GM23338 (cell line): ENCODE measurements at places on chromosomes 4 and X. TPM values are rescaled to one million over a fixed set of nuclear protein-coding genes. Genes with fewer than 3 reads are reported as not detected.

Gene ARHGAP24
- 0.21 TPM in 1 of 2 replicates, not detected in the other for total RNA-seq

GRCh38 chr4:8221476-8221875, 22.4 kb downstream of the SH3TC1 start:
- no peak for DNase-seq

- DNase-seq = no peak
These were observed at the start of gene ARHGEF6 for GRCh38 chrX:136780763-136781162. TSS of gene ARHGEF6 (minus strand) at chrX:136780932. CDS start at chrX:136780882, 50 bp downstream.

GRCh38 chr4:144699565-144699964, 53.6 kb downstream of the HHIP start:
- no peak for DNase-seq

DNA sequence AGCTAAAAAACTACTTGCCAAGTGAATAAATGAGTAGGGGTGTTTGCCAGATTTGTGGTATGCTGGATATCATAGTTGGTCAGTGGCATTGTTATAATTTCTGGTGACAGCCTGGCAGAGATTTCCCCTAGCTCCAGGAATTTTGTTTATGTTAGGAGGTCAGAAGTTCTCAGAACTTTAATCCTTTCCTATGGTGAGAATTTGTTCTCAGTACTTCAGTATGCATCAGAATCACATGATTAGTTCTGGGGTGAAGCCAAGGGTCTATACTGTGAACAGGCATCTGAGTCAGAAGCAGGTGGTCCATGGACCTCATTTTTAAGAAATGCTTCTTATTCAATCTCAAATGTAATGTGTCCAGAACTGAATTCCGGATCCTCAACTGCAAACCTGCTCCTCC, 10.5 kb downstream of the RASSF6 start:
- DNase-seq = no peak

Gene NPNT
- 1.4 and 3.1 TPM in 2 replicates for total RNA-seq

DNA sequence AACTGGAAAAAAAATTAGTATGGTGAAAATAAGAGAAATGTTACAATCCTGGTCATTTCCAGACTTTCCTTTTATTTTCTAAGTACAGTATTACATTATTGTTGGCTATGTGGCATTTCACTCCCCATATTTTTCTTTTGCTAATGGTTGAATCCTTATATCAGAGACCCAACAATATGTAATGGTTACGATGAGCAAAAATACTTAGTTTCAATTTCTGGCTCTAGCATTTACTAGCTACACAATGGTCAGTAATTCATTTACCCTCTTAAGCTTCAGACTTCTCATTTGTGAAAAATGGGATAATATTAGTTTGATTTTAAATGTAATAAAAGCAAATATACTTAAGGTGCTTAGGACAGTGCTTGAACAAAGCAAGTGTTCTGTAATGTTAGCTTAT, 942.9 kb upstream of the PABPC4L start:
- DNase-seq = no peak

GRCh38 chrX:40179283-40179682, 81.5 kb upstream of the BCOR start:
- no peak for DNase-seq

- DNase-seq = peak; percentile 14
These were observed 470.6 kb upstream of the FSTL5 start for GRCh38 chr4:162634390-162634789.

GRCh38 chrX:68043713-68044438, 389.4 kb downstream of the OPHN1 start:
- no peak for DNase-seq

DNA sequence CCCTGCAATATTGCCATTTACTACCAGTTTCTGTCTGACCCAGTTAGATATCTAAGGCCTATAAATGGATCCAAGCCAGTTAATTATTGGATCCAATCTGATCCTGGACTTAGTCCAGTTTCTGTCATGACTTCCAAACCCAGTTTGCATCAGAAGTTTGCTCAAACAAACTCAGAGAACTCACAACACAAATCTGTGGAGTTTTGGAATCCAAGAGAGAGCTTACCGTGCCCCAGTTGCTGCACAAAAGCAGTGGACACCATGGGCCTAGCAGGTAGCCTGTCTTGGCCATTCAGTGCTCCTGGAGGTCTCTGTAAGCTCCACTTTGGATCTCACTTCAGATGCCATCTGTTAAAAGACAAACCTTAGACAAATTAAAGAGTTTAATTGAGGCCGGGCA, 174.5 kb downstream of the AASDH start:
- DNase-seq = no peak
